ENCODE measurements at places on chromosomes 3 and 15.

DNA sequence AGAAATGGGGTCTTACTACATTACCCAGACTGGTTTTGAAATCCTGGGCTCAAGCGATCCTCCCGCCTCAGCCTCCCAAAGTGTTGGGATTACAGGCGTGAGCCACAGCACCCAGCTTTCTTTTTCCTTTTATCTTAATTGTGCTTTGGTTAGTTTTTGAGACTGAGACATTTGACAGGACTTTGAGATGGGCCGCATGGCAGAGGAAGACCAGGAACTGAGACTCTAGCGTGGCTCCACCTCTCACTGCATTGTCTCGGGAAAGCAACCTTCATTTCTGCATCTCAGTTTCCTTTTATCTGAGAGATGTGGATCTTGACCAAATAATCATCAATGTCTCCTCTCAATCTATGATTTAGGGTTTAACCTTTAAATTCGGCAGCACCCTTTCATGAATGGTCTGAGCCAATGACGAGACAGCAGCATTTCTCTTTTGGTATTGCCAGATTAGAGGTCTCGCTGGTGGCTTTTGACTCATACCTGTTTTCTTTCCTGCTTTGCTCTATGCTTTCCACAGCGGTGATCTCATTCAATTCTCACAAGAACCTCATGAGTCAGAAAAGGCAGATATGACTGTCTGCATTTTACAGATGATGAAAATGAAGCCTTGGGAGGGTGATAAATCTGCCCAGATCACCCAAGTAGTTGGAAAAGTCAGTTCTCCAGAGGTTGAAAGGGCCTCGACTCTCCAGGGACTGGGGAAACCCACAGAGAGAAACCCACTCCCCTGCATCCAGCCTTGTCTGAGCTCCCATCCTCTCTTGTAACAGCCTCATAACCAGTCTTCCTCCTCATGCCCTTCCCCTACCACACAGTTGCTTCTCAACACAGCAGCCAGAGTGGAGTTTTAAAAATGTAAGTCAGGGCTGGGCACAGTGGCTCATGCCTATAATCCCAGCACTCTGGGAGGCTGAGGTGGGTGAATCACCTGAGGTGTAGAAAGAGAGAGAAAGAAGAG is 84.8 kb upstream of the FOXB1 start:
- DNase-seq, result peak; percentile 67

GRCh38 chr3:14797731-14798130 is 21.0 kb upstream of the FGD5 start:
- DNase-seq, result no peak

GRCh38 chr3:179544981-179545645 is 17.6 kb upstream of the ACTL6A start:
- DNase-seq, result peak; percentile 68

GRCh38 chr3:187568171-187568570 is 102.0 kb downstream of the SST start:
- DNase-seq, result no peak

- DNase-seq, result no peak
These were observed 1097.6 kb upstream of the CFAP20DC start for GRCh38 chr3:60147249-60147950.

- DNase-seq, result peak; percentile 34
These were observed 921.3 kb downstream of the TUSC7 start for GRCh38 chr3:117630885-117631284.

DNA sequence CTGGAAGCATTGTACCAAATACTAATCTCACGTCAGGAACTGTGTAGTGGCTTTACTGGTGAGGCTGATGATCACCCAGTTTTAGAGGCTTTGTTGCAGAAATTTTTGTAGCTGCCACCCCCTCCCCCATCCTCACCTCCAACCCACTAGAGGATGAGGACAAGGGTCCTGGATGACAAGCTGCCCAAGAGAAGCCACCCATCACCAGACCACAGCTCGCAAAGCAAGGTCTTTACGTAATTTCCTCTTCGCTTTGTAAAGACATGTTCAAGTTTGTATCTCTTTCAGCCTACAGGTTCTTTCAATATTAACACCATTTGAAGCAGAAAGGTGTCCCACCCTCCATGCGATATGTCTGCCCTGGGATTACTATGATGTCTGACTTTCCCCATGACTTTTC is 74.2 kb downstream of the LDHAL6B start:
- no peak for DNase-seq

GRCh38 chr3:183178512-183178832 is 15.9 kb upstream of the LAMP3 start:
- DNase-seq, result no peak

GRCh38 chr3:27718459-27718858 is 3.7 kb downstream of the EOMES start:
- no peak for DNase-seq

GRCh38 chr3:127535901-127536829 is 54.4 kb downstream of the TPRA1 start:
- no peak for DNase-seq

DNA sequence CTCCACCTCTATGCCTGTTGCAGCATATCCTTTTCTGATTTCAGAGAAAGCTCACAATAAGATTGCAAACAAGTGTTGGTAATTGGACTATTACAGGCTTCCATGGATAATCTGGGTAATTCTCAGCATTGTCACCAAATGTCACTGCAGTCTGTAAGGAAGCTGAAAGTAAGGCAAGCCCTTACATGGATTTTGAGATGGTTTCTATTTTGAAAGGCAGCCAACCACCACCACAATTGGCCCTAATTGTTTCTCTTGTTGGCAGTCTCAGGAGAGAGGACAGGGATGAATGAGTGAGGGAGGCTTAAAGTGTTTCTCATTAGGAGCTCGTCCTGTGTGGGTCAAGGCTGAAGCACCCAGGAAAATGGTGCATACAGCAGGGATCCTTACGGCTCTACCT is 879.9 kb downstream of the TUSC7 start:
- DNase-seq, result peak; percentile 24

- no peak for DNase-seq
These were observed 4.9 kb upstream of the NUP210 start for GRCh38 chr3:13424865-13425617.

DNA sequence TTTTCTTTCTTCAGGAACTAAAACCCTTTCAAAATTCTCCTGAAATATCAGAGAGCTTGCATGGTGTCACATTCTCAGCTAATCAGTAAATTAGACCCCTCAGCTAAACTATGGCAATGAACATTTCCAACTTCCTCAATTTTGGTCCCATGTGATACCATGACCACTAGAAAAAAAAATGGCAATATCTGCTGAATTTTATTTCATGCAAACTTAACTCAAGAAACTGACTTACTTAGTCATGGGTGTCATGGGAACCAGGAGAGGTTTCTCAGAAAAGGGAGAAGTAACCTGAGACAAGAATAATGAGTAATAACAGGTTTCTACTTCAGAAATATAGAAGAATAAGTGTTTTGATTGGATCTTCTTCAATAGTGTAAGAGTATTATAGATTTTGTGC is 784.6 kb upstream of the ALCAM start:
- DNase-seq, result no peak

- no peak for DNase-seq
These were observed 71.6 kb upstream of the NEO1 start for GRCh38 chr15:72980661-72981060.

- no peak for DNase-seq
These were observed 68.6 kb upstream of the RPL35A start for GRCh38 chr3:197881270-197881969.

- no peak for DNase-seq
These were observed 293.5 kb upstream of the SOX2 start for GRCh38 chr3:181418233-181418632.

- DNase-seq, result peak; percentile 49
These were observed 482.8 kb upstream of the NAALADL2 start for GRCh38 chr3:174376346-174376745.

DNA sequence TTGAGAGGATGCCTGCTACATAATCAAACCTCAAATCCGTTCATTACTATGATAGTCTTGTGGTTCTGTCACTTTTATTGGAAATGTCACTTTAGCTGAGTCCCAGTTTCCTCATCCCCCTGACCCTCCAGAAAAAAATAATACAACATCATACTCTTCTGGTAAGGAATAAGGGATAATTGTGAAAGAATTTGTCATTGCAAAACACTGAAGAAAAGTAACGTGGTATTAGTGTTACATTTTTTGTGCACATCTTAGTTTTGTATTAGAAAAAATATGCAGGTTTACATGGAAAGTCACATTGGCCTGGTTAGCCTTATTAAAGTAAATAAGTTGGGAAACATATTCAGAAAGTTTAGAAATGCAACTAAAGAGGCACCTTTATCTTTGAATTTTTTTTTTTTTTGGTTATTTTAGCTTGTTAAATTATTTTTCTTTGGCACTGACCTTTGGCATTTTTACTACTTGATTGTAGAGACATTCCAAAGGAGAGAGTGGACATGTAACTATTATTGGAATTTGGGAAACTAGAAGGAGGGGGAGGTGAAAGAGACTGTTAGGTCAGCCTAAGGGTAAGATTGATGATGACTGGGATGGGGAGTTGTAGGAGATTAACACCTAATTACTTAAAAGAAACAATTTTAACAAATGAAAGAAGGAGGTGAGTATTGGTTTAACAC is 462.2 kb upstream of the RARB start:
- DNase-seq, result no peak

GRCh38 chr3:4587061-4587837 is 94.1 kb downstream of the ITPR1 start:
- no peak for DNase-seq

DNA sequence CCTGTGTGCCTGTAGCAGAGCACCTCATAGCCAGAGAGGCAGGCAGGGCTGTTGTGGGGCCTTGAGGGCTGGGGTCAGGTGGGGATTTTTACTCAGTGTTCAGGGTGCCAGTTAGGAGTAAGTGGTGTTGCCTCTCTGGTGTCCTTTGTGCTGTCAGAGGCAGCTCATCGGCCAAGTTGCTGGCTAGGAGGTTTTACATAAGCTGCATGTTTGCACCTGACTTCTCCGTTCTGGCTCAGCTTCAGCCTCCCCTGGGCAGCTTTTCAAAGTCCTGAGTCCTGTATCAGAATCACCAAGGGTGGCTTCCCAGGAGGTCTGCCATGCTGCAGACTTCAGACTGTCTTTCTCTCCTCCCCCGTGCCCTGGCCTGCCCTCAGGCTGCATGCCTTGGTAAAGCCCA is 242.6 kb upstream of the TPM1 start:
- peak; percentile 41 for DNase-seq

DNA sequence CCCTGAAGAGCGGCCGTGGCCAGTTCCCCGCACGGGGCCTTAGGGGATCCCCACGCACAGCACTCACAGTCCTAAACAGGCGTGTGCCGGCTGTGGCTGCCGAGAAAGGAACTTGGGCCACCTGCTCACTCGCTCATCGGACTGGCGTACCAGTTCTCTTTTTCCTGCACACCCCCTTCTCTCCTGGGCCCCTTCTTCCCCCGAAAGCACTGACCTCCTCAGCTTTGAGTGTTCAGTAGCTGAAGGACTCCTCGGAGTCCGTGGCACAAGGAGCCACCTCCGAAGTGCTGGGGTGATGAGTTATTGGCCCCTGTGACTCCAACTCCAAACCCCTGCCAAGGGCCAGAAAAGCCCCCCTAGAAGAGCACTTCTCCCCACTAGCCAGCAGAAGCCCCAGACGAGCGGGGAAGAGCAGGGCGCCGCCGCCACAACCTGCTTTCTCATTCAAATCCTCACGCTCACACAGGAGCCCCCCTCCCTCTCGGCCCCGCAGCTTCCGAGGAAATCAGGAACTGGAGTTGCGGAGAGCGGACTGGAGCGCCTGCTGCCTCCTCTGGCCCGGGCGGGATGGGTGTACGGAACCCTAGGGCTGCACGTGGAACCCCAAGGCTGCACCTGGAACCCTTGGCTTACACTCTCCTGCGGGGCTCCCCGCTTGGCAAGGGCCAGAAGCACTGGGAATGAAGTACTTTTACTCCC is at the start of gene PLCH1:
TSS of gene PLCH1 (minus strand) at position 446 of the 699 bp plus-strand sequence. CDS start 40,847 bp downstream, outside the sequence.
- peak; percentile 47 for DNase-seq

DNA sequence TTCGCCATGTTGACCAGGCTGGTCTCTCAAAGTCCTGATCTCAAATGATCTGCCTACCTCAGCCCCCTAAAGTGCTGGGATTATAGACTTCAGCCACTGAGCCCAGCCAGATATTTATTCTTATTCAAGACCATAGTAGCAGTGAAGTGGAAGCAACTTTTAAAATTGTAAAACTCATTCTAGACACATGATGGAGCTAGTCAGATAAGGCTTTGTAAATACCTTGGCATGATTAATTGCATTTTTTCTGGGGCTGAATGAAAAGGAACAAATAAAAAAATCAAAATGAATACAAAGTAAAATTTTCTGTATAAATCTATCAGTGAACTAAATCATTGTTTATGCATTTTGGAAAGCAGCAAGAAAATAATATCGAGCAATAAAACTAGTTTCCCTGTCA is 4.1 kb upstream of the MYO1E start:
- DNase-seq, result peak; percentile 49

DNA sequence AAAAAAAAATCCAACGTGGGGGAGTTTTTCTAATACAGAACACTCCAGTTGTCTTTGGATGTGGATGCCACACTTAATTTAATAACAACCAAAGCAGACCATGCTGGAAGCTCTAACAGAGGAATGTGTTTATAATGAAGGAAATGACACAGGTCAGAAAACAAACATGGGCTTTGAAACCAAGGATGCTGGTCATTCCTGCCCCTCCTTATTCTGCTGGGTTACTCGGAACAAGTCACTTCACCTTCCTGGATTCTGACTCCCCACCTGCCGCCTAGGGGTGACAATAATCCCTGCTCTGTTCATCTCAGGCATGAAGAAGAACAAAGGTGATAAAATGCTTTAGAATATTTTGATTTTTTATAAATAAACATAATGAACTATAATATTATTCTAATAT is 240.9 kb upstream of the ADAMTS9 start:
- no peak for DNase-seq

- DNase-seq, result no peak
These were observed 12.2 kb downstream of the TARS3 start for GRCh38 chr15:101712078-101712477.

GRCh38 chr15:70775160-70775559 is 11.8 kb upstream of the UACA start:
- DNase-seq, result peak; percentile 73

DNA sequence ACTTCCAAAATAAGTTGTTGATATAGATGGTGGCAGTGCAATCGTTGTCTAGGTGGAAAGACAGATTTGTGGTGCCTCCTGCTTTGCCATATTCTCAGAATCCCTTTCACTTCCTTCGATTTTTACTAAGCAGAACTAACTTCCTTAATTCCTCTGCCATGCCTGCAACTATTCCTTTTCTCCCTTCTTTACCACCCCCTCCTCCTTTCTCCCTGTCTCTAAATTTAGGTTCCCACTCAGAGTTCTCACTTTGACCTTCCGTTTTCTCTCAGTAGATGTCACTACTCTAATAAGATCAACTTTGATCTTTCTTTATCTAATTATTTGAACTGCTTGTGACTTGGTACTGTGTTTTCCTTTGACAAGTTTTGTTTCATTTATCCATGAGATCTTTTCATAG is 351.2 kb downstream of the LPP start:
- no peak for DNase-seq

GRCh38 chr15:62390791-62391640 is 225.9 kb upstream of the C2CD4B start:
- DNase-seq, result peak; percentile 42

DNA sequence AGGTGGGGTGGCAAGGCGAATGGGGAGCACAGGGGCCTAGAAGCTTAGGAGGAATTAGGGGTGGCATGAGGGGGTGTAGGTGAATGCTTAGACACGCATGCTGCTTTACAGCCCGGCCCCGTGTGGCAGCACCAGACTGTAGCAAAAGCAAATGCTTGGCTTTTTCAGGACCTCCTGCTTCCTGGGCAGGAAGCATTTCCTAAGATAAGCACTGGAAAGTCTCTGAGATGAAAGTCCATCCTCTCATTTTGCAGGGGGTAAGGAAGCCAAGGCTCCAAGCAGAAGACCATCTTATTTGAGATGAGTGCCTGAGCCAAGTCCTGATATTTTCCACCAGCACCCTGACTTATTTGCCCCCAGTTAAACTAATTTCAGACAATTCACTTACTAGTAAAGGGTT is 12.9 kb downstream of the SSUH2 start:
- no peak for DNase-seq

GRCh38 chr3:138458774-138459499 is 24.5 kb downstream of the ESYT3 start:
- no peak for DNase-seq

Measured in fibroblast of the aortic adventitia (primary cell).